Mucosa of gallbladder (tissue), 1 donor: ENCODE measurements at places on chromosomes 4 and X. TPM values are rescaled to one million over a fixed set of nuclear protein-coding genes. Genes with fewer than 3 reads are reported as not detected.

DNA sequence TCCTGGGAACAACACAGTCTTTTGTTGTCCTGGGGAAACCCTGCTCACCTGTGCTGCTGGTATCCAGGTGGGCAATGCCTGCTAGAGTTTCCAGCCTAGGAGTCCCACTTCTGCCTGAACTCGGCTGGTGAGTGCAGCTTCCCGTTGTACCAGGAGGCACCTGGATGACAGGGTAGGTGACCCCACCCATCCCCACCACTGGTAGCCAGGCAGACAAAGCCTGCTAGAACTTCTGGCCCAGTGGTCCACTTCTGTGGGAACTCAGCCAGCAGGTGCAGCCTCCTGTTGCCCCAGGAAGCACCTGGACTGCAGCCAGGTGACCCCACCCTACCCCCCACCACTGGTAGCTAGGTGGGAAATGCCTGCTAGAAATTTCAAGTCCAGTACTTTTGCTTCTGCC lies 9.7 kb upstream of the TCEAL2 start:
- no peak for DNase-seq

DNA sequence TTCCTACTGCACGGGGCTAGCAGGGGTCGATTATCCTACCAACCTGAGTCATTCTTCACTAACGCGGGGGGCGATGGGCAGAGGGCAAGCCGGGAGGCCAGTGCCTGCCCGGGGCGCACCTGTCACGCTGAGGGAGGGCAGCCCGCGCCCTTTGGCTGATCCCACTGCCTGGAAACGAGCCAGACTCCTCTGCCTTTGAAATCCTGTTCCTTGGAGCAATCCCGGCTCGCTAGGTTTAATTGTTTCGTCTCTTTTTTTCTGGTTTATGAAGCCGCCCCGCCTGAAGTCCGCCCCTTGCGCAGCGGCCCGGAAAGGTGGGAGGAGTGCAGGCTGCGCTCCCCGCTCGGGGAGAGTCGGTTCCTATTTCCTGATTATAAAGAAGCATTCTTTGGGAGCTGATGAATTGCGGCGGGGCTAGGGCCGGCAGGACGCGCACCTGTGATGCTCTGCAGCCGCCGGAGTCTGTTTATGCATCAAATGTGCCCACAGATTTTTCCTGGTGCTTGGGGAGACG lies 484.2 kb downstream of the BCOR start:
- no peak for DNase-seq

GRCh38 chr4:27062256-27062655 lies 201.6 kb downstream of the STIM2 start:
- no peak for DNase-seq

DNA sequence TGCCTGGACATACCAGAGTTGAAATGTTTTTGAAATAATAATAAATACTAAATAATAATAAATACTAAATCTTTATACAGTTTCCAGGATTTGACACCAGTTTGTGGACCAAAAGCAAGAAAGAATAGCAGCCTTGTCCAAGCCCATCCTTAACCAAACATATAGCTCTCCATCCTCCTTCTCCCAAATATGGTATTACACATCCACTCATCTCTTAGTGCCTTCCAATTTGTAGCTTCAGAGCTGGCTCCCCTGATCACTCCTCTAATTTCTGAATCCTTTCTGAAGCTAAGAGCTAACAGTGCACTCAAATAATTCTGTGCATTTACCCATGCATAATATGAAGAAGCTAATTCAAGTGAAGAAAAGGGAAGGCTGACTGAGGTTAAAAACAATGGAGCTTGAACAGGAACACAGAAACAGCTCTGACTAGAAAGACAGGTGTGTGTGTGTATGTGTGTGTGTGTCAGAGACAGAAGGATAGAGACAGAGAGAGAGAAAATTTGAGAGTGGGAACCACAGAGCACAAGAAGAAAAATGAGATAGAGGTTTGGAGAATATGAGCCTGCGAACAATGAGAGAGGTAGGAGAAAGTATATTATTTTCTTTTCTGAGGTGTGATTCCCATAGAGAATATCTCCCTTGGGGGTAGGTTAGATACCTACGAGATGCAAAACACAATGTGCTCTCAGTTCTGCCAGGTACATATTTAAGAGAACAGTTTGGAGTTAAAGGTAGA lies 123.5 kb downstream of the CAMK2D start:
- DNase-seq, result no peak

Gene HPGD
- 37.2 TPM for total RNA-seq

DNA sequence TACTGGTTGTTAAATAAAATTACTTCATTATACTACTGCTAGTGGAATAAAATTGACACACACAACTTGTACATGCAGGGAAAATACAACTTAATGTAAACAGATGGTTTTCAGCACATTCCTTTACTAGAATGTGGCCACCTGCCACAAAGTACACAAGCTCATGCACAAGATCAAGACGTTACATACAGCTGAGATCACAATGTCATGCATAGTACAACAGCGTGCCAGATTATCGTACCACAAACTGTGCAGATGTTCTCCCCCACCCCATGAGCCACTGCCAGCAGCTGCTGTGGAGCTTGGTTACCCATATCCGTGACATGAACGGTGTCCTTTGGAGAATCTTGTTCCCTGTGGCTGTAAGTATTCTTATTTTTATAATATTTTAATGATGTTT lies 27.7 kb downstream of the FBXO8 start:
- no peak for DNase-seq

GRCh38 chr4:2292646-2293108 lies 30.8 kb upstream of the MXD4 start:
- DNase-seq, result no peak

Gene MAGEA9B
- total RNA-seq, result not detected

DNA sequence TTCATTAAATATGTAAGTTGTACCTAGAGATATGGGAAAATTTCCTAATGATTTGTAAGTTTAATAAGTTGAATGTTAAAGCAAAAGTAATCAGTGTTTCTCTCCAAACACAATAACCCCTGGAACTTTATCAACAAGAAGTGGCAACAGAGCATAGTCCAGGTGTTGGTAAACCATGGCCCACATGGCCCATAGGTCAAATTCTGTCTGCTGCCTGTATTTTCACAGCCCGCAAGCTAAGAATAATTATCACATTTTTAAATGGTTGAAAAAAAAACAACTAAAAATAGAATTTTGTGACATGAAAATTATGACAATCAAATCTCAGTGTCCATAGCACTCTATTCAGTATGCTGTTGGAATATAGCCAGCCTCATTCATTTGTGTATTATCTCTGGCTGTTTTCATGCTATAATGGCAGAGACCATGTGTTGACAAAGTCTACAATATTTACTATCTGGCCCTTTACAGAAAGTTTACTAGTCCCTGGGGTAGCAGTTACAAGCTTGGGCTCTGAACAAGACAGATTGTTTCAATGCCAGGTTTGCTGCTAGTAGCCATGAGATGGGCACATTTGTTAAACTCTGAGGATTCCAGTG lies 395.8 kb downstream of the GASK1B start:
- DNase-seq, result no peak

DNA sequence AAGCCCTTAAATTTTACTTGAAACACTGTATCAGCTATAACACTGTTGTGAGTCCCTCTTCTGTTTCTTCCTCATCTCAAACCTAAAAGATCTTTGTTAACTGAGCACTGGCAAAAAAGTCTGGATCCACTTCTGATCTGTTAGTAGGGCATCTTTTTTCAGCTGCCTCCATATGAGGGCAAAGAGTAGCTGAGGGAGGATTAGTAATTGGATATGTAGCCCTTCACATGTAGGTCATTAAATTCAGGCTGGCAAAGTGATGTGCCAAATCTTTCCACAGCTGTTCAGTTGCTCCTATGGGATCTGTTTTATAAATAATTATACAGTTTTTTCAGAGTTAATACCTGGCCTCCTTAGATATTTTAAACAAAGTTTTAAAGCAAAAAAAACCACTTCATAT lies 1.1 kb upstream of the TRMT10A start:
- DNase-seq, result no peak

GRCh38 chr4:145178740-145179280 lies 1.6 kb downstream of the OTUD4 start:
- no peak for DNase-seq

Gene DCHS2
- 14.2 TPM for total RNA-seq

GRCh38 chr4:81466841-81467671 lies 4.7 kb downstream of the RASGEF1B start:
- peak; percentile 83 for DNase-seq

- no peak for DNase-seq
These were observed 18.0 kb upstream of the RHOXF2 start for GRCh38 chrX:120140293-120140981.

DNA sequence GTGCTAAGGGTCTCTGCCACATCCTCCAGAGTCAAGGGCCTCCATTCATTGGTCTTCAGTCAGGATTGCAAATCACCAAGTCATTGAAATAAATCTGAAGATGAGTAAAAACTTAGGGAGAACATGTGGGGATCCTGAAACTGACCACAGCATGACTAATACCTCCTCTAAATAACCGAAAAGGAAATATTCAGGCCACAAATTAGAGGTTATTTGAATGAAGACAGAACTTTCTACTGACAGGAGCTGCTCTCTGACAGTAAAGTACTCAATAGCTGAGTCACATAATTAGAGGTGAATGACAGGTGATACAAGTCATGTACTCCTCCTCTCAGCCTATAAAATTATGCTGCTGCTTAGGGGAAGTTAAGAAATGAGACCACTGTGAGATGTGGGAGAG lies 240.2 kb upstream of the F9 start:
- DNase-seq, result no peak

Gene ZFP42
- 0.09 TPM for total RNA-seq

GRCh38 chr4:41880840-41881831 lies 54.1 kb upstream of the TMEM33 start:
- no peak for DNase-seq

DNA sequence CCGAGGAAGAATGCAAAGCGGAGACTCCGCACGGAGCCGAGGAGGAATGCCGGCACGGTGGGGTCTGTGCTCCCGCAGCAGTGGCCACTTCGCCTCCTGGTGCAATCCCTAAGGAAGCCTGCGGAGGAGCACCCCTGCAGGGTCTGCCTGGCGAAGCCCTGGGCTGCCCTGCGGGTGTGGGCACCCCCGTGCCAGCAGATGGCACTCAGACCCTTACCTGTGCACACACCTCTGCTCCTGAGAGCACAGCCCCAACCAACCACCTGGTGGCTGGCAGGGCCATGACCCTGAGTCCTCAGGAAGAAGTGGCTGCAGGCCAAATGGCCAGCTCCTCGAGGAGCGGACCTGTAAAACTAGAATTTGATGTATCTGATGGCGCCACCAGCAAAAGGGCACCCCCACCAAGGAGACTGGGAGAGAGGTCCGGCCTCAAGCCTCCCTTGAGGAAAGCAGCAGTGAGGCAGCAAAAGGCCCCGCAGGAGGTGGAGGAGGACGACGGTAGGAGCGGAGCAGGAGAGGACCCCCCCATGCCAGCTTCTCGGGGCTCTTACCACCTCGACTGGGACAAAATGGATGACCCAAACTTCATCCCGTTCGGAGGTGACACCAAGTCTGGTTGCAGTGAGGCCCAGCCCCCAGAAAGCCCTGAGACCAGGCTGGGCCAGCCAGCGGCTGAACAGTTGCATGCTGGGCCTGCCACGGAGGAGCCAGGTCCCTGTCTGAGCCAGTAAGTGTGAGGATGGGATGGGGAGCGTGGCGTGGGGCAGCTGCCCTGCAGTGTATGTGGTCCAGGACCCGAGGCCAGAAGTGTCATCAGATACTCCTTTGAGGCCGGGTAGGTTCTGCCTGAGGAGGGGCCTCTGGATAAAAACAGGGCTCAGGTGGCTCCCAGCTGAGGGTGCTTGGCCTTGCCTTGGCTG lies 7.0 kb downstream of the TACC3 start:
- DNase-seq, result no peak

Gene MGAT4D
- total RNA-seq, result not detected

GRCh38 chrX:151675121-151675746 lies 20.0 kb upstream of the PRRG3 start:
- no peak for DNase-seq

DNA sequence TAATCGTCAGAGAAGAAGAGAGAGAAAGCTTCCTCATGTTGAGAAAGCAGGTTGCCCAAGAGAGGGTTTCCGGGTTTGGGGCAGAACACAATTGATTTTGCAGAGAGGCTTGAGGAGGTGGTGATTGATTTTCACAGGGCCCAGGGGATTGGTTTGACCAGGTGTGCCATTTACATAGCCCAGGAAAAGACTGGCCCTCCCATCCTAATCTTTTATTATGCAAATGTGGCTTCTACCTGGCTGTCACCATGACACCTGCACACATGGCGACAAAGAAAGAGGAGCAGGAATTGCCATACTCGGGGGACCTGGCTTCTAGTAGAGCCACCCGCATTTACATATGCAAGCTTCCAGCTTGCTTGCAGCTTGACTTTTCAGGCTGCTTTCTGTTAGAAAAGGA lies 405.3 kb downstream of the PPP4R3C start:
- no peak for DNase-seq

GRCh38 chr4:102454268-102454667 lies 46.9 kb upstream of the NFKB1 start:
- DNase-seq, result no peak

Gene ATG4A
- total RNA-seq, result 11.2 TPM

DNA sequence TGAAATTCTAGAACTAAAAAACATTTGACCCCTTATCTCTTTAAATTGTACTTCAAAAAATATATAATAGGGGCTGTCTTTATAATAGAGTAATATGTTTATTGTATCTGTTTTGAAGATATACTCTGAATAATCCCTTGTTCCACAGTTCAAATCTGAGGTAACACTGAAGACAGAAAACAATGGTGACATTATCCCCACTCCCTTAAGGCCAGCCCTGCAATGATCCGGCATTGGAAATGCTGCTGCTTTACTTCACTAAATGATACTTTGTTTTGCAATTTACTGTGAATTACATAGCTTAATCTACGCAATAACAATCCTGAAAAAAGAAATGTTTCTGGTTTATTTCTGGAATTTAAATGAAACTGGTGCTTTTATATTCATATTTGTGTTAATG lies 34.4 kb upstream of the ZFP42 start:
- no peak for DNase-seq

DNA sequence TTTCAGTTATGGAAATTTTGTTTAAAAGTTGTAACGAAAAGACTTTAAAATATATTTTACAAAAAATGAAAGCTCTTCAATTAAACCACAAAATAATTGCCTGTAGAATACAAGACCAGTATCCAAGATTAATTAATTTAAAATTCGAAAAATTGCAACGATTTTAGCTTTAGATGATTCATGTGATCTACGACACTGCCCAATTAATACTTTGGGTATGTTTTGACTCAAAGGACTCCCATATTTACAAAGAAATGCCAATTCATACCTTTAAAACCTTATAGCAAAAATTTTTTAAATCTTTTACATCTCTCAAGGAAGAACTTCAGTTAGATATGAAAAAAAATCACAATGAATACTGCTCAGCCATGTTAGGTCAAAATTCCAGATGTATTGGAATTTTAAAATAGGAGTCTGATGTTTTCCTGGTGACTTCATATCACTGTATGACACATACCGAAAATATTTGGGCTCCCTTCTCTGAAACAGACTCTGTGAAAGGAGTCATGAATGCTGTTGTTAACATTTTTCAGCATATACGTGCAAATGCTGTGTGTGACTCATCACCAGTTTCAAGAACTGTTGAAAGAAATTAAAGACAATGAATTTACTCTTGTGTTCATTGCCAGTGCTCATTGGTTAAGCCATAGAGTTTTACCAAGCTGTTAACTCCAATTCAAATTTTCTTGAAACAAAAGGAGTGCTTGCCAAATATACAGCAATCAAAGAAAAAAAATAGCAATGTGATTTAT lies 13.8 kb upstream of the SMS start:
- no peak for DNase-seq
